ENCODE measurements at places on chromosomes 6 and 20. TPM values are rescaled to one million over a fixed set of nuclear protein-coding genes. Genes with fewer than 3 reads are reported as not detected.
A peak's percentile ranks its signal among the peaks of the same experiment; 100 is the strongest.

Gene FOXC1
- 18.2 TPM for total RNA-seq

Gene F13A1
- 63.6 TPM for total RNA-seq

Gene ENPP5
- total RNA-seq = 0.50 TPM

Gene LY6G6F
- total RNA-seq = not detected

Gene TMEM181
- 27.3 TPM for total RNA-seq

Gene TOP1
- total RNA-seq = 28.5 TPM

Gene FOXS1
- total RNA-seq = 0.83 TPM

Gene C6orf15
- total RNA-seq = not detected

Gene FERMT1
- 0.33 TPM for total RNA-seq

Gene ZNF391
- total RNA-seq = 3.4 TPM

Gene SFTA2
- total RNA-seq = not detected

DNA sequence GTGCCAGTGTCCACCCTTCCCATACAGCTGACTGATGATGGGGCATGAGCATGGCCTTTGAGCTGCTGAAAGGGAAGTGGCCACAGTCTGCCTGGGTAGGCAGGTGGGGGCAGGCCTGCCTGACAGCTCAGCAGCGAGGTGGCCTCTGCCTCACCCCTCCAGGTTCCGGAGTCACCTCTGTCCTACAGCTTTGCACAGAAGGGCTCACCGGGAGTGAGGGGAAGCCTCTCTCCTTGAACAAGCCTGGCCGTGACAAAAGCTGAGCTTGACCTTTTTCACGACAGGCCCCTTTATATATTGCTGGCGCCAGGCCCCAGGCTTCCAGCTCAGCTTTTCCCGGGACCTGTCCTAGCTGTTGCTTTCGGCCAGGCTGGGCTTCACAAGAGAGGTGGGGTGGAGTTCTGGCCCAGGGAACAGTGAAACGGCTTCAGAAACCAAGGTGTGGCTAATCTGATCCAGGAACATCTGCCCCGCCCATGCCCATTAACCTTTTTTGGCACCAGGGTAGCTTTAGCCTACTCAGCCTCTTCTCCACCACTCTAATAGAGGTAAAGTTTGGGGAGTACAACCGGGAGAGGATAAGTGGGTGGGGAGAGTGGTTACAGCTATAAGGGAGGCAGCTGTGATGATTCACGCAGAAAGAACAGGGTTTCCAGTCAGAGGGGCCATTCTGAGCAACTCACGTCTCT lies 42.9 kb downstream of the C6orf132 start:
- DNase-seq = no peak

DNA sequence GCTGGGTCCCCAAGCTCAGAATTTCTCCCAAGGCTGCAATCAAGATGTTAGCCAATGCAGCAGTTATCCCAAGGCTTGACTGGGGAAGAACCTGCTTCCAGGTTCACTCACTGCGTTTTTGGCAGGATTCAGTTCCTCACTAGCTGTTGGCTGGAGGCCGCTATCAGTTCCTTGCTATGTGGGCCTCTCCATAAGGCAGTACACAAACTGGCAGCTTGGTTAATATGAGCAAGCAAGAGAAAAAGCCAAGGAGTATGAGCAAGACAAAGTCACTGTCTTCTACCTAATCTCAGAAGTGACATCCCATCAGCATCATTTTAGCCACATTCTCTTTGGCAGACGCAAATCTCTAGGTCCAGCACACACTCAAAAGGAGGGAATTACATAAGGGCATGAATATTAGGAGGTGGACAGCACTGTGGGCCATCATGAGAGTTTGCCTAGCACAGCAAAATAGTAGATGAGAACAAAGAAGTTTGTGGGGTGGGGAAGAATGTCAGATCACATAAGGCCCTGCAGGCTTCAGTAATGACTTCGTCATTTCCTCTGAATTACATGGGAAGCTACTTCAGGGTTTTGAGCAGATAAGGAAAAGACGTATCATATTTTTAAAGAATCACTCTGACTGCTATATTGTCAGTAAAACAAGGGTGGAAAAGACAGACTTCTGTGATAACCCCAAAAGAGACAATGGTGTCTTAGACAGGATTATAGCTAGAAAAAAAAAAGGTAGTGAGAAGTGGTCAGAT lies 25.5 kb downstream of the LMBRD1 start:
- no peak for DNase-seq

- no peak for DNase-seq
Measured at GRCh38 chr6:116631379-116631990, 15.2 kb downstream of the RSPH4A start.

- no peak for DNase-seq
Measured at GRCh38 chr20:63478346-63479302, 6.2 kb upstream of the KCNQ2 start.

DNA sequence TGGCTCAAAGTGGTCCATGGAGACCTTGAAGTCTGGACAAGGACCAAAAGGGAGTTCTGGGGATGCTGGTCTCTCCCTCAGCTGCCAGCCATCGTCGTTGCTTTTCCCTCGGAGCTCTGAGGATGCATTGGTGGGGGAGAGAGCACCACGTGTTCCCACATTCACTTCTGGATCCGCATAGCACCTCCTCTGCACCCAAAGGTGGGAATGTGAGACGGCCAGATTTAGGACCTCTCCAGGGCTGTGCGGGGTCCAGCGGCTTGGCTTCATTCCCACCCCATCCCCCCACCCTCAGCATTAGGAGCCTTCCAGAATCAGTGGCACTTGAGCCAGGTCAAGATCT lies 1.1 kb downstream of the EPB41L1 start:
- no peak for DNase-seq

- no peak for DNase-seq
Measured at GRCh38 chr6:69116658-69117057, 481.6 kb downstream of the ADGRB3 start.

- no peak for DNase-seq
Measured at GRCh38 chr20:62409931-62410745, 3.1 kb upstream of the CABLES2 start.

DNA sequence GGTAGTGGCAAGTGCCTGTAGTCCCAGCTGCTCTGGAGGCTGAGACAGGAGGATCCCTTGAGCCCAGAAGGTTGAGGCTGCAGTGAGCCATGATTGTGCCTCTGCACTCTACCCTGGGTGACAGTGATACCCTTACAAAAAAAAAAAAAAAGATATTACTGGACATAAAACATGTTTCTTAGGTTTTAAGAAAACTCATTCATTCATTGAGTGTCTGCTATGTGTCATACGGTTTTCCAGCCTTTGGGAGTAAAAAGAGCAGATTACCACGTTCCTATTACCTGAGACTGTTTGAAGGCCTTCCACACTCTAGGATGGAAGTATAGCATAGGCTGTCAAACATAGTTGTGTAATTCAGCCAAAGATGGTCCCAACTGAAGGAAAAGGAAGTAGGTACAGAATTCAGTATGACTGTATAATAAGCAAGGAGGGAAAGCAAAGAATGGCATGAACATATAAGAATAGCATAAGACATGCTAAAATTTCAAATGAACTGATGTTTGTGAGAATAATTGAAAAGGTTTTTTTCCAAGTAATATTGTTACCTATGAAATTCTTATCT lies 22.0 kb downstream of the STXBP5 start:
- no peak for DNase-seq

DNA sequence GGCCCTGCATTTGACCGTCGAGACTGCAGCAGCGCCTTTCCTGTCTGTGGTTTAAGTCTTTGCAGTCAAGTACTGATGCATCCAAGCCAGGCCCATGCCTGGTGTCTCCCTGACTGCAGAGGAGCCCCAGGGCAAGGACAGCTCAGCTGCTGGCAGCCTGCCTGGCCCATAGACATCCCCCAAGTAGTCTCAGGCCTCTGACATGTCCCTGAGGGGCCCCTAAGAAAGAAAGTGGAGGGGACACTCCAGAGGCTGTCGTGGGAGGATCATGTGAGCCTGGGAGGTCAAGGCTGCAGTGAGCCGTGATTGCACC lies 18.0 kb downstream of the HRH3 start:
- no peak for DNase-seq

- DNase-seq = no peak
Measured at GRCh38 chr20:37796121-37796520, 102.3 kb downstream of the CTNNBL1 start.

- DNase-seq = no peak
Measured at GRCh38 chr6:79410806-79411205, 126.4 kb downstream of the LCA5 start.

DNA sequence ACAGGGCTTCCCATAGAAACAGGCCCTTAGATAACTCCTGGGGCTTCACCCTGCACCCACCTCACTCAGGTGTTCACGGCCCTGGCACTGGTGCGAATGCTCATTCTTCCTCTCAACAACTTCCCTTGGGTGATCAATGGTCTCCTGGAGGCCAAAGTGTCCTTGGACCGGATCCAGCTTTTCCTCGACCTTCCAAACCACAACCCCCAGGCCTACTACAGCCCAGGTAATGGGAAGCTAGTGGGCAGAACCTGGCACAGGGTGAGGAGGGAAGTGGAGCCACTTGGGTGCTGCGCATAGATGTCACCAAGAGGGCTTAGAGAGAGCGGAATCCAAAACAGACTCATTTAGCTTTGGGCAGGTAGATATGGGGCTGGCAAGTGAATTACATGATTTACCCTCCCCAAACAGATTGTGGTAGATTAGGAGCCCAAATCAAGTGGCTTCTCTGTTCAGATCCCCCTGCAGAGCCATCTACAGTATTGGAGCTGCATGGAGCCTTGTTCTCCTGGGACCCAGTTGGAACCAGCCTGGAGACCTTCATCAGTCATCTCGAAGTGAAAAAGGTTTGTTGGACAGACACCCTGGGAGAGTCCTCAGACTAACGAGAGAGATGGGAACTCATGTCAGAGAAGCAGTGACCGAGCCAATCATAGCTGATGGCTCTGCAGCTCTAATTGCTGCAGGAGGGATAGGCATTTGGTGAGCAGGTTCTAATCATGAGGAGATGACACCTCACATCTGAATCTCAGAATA lies 8.5 kb downstream of the ABCC10 start:
- DNase-seq = no peak

GRCh38 chr6:167559675-167560479 lies 235.0 kb downstream of the TTLL2 start:
- peak; percentile 60 for DNase-seq

GRCh38 chr6:3571250-3571681 lies 114.4 kb upstream of the SLC22A23 start:
- DNase-seq = no peak

DNA sequence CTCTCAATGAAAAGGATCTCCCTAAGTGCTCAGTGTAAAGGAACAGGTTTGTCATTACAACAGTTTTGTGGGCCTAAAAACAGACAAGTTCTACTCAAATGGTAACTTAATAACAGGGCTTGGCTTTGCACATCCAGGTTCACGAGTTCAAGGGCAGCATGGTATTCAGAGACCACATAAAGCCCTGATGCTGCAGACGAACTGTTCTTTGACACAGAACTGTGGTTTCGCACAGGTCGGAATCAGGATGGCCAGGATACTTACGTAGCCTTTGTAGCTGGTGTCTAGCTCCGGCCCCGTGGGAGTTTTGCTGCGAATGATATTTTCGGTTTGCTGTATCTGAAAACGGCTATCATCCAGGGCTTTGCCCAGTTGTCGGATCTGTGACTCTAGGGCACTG lies 335.9 kb downstream of the ESR1 start:
- no peak for DNase-seq

DNA sequence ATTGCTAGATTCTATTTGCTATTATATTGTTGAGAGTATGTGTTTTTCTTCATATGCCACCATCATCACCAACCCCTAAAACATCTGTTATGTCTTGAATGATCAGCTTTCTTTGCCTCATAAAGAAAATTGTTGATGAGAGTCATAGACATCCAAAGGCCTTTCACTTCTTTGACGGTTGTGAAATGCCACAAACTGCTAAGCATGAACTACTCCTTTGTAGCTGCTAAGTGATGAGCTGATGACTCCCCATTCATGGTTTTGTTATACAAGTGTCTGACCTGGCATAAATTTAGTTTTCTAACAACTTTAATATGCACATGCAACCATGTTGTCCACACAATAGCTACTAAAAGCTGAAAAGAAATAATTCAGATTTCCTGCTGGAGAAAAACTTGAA lies 684 bp upstream of the MED23 start:
- DNase-seq = no peak

- DNase-seq = no peak
Measured at GRCh38 chr6:146962329-146962728, 241.9 kb upstream of the STXBP5 start.

DNA sequence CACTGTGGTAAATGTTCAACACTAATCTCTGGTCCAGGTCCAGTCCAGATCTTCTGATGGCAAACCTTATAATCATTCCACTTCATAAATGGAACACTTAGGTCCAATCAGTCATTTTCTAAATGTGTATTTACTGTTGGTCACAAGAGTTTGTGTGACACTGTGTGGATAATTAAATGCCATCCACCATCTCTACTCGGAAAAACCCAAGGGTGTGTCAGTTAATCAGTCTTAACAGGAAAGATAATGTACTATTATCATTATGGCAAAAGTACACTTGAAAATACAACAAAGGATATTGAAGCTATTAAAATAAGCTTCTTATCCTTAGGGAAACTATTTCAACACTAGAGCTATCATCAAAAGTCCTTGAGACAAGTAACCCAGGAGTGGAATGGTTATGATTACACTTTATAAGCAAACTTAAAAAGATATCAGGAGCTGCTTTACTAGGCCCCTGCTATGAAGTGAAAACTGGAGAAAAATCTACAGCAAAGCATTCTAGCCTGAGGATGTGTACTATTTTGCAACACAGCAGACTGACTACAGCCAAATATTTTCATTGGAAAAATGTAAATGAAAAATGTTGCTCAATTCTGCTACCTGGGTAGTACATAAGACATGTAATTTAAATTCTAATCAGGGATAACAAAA lies 227.9 kb downstream of the LAMA2 start:
- DNase-seq = no peak

DNA sequence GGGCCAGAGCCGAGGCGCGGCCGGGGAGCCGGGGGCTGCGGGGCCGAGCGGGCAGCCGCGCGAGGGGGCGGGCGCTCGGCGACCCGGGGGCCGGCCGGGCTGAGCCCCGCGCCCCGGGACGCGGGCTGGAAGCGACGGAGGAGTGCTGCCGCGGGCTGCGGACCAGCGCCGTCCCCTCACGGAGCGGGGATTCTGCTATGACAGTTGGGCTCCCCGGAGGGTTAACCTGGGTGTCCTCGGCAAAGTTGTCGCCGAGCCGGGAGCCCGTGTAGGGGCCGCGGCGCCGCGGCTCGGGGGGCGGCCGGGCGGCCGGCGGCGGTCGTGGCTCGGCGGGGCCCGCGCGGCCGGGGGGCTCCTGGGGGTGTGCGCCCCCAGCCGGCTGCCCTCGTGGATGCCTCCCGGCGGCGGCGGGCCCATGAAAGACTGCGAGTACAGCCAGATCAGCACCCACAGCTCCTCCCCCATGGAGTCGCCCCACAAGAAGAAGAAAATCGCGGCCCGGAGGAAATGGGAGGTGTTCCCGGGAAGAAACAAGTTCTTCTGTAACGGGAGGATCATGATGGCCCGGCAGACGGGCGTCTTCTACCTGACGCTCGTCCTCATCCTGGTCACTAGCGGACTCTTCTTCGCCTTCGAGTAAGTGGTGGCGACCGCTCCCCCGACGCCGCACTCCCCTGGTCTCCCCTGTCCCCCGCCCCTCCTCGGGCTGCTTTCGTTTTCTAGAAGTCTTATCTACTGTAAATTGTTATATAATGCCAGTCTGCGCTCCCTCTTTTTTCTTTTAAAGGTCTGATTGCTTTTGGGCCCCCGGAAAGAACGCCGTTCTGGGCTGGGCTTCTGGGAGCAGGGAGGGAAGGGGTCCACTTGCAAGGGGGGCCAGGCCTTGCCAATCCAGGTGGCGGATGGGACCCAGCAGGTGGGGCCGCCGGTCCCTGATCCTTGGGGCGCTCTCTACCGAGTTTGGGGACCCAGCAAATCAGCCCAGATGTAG lies 936 bp downstream of the ZDHHC14 start:
- no peak for DNase-seq

GRCh38 chr6:56753811-56754210 lies 111.1 kb upstream of the DST start:
- DNase-seq = no peak

All from esophagus muscularis mucosa (tissue), 4 donors.